Upper lobe of right lung (tissue), 1 donor: ENCODE measurements at places on chromosomes 13 and 19. TPM values are rescaled to one million over a fixed set of nuclear protein-coding genes. Genes with fewer than 3 reads are reported as not detected.

DNA sequence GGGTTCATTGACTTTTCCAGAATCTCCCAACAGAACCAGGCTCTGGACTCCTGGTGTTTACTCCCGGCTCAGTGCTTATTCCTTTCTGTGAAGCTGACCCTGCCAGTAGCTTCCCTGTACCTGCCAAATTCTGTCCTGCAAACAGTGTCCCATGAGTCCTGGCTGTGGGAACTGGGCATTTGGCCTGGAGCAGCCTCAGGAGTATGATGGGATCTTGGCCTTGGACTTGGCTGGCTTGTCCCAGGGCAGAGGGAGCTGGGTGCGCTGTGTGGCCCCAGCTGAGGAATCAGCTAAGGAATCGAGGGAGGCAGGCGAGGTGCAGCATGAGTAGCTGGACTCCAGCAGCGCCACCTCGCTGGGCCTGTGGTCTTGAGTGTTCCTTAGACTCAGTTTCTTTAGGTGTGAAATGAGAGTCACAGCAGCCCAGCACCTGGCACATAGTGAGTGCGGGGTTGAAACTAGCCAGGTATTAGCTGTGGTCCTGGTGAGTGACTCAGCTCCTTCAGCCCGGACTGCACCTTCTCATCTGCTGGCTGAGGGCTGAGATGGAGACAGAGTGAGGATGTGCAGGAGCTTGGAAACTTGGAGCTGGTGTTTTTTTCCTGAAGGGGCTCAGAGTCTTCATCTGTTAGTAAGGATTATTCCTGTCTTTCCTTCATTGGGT lies 10.4 kb downstream of the CLASRP start:
- peaks cover 51% of the 10 kb centered on the region for H3K36me3 ChIP-seq
- H3K4me3 ChIP-seq = no peak overlapping the region
- H3K27ac ChIP-seq = no peak overlapping the region

The POLD1 gene
- 34.4 TPM for total RNA-seq

DNA sequence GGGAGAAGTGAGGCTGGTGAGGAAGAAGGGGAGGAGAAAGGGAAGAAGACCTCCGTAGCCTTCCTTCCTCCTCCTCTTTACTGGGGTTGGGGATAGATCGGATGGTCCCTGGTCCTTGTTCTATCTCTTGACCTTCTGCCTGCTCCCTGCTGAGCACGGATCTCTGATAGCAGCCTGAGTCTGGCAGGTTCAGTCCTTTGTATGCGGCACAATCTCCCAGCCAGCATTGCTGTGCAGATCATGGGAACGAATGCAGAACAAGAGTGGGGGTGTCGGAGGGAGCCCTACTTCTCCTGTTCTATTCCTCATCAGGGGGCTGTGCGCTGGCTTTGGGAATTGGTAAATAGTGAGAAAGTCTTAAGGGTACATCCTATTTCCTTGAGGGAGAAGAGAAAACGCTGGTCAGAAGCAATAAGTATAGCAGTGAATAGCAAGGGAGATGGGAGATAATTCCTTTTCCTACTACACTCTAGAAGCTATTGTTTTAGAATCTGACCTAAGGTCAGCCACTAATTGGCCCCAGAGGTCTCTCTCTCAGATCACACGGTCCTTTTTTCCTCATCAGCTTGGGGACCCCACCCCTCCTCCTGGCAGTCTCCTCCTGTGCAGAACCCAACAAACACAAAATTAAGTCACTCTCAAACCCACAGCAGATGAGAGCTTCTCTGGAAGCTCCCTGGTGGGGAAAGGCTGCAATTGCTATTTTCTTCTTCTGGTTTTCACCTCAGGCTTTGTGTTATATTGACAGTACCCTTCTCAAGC lies 41.0 kb downstream of the KL start:
- H3K36me3 ChIP-seq = no peaks in the 10 kb centered on the region
- no peaks in the 10 kb centered on the region for H3K27me3 ChIP-seq
- no peak overlapping the region for H3K27ac ChIP-seq

DNA sequence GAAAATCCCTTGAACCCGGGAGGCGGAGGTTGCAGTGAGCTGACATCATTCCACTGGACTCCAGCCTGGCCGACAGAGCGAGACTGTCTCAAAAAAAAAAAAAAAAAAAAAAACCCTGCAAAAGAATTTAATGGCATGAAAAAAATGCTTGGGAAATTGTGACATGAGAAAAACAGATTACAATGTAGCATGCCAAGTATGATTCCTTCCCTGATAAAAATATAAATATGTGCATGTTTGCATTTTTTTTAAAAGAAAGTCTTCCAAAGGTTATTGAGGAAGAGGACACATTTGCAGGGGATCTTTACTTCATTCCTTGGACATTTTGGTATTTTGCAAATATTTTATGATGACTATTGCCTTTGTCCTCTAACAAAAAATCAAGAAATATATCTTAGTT lies 14.5 kb upstream of the ZBTB32 start:
- no peaks in the 10 kb centered on the region for H3K36me3 ChIP-seq
- H3K27ac ChIP-seq = no peak overlapping the region
- DNase-seq = no peak

DNA sequence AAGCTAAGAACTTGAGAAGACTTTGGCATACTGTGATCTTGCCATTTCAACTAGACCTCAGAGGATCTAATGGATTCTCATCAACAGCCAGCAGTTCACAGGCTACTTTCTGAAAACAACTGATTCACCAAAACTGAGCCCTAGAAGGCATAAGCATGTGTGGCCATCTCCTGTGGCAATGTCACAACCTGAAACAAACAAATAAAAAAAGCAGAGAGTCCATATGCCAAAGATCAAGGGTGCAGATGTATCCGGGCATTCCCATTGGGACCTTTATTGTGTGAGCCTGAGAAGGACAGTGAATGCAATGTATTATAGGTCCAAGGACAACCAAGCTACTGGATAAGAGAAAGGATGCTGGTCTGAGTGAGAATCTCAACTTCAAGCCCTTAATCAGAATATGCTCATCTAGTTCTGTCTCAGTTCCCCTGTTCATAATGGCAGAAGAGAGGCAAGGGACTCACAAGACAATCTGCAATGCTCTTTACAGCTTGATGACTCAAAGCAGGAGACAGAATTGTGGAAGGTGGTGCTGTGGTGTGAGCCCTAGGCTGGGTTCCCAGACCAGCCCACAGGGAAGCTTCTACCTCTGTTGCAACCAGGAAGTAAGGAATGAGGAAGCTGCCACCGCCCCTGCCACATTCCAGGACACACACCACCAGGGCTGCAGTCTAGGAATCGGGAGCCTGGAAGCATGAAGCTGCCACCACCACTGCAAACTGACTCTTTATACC lies 133.7 kb downstream of the RAP2A start:
- H3K27me3 ChIP-seq = no peaks in the 10 kb centered on the region
- no peak overlapping the region for H3K27ac ChIP-seq
- H3K36me3 ChIP-seq = no peaks in the 10 kb centered on the region
- peak; percentile 77 for DNase-seq

DNA sequence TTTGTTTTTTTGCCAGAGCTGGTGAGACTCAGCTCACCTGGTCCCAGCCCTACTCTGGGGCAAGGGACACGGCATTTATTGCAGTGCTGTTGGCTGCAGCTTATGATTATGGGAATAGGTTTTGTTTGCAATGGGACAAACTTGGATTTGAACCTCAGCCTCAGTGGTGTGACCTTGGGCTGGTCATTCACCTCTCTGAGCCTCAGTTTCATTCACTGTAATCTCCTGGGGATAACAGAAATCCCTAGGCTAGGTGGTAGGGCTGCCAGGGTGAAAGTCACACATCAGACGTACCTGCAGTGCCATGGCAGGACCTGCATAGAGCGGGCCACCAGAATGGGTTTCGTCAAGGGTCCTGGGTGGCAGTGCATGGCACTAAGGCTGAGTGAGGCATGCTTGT lies 73.7 kb upstream of the MEDAG start:
- H3K4me1 ChIP-seq = no peaks in the 10 kb centered on the region
- H3K4me3 ChIP-seq = no peak overlapping the region
- H3K27ac ChIP-seq = no peak overlapping the region
- no peak for DNase-seq
- no peaks in the 10 kb centered on the region for H3K36me3 ChIP-seq

- peaks cover 36% of the 10 kb centered on the region for H3K27me3 ChIP-seq
- no peaks in the 10 kb centered on the region for H3K4me1 ChIP-seq
- no peak overlapping the region for H3K4me3 ChIP-seq
- H3K27ac ChIP-seq = no peak overlapping the region
These were observed 50.9 kb downstream of the SOX21 start for GRCh38 chr13:94661406-94661805.

GRCh38 chr13:93217721-93218261 lies 8.8 kb upstream of the GPC6 start:
- DNase-seq = no peak
- no peak overlapping the region for H3K4me3 ChIP-seq
- peaks cover 3% of the 10 kb centered on the region for H3K4me1 ChIP-seq
